ENCODE measurements at places on chromosomes 1 and 21. TPM values are rescaled to one million over a fixed set of nuclear protein-coding genes. Genes with fewer than 3 reads are reported as not detected.

The PLA2G2C gene
- polyA plus RNA-seq: 0.06 TPM

DNA sequence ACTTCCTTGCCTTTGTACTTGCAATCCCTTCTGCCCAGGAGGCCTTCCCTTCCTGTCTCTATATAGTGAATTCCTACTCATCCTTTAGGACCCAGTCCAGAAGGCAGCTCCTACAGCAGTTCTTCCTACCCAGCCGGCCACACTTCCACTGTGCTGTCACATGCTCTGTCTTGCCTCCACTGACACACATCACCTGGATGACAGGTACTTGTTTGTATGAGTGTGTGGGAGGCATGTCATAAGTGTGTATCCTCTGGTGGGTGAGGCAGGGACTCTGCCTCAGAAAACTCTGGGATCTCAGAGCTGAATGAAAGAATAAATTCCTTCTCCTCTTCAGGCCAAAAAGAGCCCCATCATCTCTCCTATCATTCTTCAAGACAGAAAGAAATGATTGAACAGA, 5.1 kb upstream of the OSCP1 start:
- DNase-seq: no peak

DNA sequence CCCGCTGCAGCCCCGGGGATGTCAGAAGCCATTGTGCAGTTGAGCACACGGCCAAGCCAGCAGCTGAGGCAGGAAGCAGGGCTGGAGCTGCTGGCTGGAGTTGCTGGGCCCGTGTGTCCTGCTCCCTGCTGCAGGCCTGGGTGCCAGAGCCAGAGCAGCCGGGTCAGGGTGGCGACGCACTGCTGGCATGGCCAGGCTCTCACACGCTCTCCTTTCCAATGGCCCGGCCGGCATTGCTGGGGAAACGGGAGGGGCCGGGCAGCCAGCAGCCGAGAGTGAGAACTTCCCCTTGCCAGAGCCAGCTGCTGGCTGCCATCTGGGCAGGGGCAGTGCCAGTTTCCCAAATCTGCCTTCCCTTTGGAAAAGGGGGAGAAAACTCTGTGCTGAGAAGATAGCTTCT, 82.4 kb upstream of the PROX1 start:
- DNase-seq: no peak

- no peak for DNase-seq
Observed at GRCh38 chr1:214332946-214333798, 52.2 kb downstream of the SMYD2 start.

DNA sequence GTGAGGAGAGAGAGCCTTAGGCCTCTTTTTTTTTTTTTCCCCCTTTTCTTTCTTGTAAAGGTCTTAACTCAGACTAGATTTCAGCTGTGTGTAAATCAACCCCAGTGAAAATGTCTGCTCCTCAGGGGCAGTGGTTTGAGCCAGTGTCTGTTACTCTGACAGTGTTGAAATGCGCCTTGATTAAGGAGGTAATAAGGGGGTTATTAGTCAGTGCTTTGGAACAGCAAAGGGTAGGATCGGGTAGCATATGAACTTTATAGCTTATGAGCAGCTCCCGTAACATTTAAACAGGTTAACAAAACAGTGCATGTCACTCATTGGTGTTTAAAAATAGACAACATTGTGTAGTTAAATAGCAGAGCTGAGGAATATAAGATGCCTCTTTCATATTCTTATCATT, 10.3 kb downstream of the UTP11 start:
- DNase-seq: no peak

- no peak for DNase-seq
Observed at GRCh38 chr21:20151741-20152140, 846.5 kb upstream of the NCAM2 start.

DNA sequence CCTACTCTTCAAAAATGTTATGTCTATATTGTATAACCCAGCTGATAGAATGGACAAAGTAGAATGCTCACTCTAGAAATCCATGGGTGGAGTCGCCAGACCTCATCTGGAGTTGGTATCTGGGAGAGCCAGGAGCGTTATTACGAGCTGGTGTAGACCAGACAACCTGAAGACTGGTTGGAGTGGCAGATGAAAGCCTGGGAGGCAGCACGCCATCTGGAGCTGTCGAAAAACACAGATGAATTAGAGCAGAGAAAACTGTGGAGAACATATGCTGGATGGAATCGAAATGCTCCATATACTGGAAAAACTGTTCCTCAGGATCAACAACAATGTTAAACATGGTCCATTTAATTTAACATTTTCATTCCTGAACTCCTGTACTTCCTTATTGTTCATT, 333.6 kb downstream of the KCTD3 start:
- no peak for DNase-seq

- DNase-seq: peak; percentile 24
Observed at GRCh38 chr1:108570128-108570527, 10.2 kb downstream of the EEIG2 start.

DNA sequence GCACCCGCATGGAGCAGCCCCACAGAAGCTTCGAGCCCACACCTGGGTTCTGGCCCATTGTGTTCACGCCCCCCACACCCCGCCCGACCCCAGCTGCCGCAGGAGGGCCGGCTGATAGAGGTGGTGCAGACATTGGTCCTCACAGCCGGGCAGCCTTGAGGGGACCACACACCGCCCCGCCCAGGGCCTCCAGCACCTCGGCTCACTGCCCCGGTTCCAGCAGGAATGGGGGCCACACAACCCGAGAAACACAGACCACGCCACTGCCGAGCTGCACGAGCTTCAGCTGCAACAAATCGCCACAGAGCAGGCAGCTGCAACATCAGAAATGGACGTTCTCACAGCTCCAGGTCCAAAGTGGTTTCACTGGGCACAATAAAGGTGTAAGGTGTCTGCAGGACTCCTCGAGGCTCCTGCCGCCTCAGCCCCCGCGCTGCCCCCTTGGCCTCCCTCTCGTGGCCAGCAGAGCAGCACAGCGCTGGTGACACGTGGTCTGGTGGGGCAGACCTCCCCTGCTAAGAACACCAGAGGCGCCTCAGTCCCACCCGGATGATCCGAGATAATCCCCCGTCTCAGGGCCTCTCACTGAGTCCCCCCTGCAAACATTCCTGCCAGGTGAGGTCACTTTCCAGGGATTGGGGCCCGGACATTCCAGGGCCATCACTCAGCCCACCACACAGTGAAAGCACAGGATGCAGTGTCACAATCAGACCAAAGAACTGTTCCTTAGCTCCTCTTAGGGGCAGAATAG, 62.3 kb upstream of the ADARB1 start:
- DNase-seq: peak; percentile 82

The TMEM61 gene
- polyA plus RNA-seq: 2.8 TPM

DNA sequence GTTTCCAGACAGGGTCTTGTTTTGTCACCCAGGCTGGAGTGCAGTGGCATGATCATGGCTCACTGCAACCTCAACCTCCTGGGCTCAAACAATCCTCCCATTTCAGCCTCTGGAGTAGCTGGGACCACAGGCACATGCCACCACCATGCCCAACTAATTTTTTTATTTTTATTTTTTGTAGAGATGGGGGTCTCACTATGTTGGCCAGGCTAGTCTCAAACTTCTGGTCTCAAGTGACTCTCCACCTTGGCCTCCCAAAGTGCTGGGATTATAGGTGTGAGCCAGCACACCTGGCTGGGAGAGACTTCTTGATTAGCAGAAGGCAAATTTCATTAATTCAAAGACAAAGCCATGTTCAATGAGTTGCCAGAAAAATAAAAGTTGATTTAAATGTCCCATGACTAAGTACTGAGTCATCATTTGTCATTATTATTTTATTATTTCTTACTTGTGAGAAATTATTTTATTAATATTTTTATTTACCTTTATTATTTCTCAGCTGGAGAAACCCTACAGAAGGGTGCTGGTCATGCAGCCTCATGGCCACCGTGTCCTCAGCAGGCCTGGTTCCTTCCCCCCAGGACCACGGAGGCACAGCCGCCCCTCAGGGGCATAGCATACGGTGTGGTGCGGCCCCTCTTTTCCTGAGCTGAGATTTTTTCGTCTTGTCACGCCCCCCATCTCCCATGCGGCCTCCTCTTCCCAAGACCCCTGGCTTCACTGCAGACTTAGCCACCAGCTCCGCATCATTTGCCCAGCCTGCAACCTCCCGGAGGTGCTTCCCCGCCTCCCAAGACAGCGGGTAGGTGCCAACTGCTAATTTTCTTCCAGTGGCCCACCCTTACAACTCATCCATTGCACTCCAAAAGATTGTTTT, 55.3 kb upstream of the SIM2 start:
- DNase-seq: no peak

The KIF17 gene
- 1.2 TPM for polyA plus RNA-seq

The RSBN1 gene
- polyA plus RNA-seq: 17.2 TPM

The LRRC38 gene
- polyA plus RNA-seq: 0.22 TPM

DNA sequence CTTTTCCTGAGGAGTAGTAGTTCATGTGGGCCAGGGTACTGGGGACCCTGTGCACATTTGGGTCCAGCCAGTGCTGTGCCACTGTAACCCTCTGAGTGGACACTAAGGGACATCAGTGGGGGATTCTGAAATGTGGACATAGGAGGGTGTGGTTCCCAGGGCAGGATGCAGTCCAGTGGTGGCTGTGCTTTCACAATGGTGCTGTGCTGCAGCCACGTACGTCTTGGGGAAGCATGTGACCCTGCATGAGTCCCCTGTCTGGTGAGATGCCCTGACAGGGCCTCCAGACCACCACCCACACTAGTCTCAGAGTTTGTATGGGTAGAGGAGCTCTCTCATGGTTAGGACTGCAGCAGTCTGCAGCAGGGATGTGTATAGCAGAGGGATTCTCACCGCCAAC, 37.8 kb upstream of the WNT2B start:
- no peak for DNase-seq

DNA sequence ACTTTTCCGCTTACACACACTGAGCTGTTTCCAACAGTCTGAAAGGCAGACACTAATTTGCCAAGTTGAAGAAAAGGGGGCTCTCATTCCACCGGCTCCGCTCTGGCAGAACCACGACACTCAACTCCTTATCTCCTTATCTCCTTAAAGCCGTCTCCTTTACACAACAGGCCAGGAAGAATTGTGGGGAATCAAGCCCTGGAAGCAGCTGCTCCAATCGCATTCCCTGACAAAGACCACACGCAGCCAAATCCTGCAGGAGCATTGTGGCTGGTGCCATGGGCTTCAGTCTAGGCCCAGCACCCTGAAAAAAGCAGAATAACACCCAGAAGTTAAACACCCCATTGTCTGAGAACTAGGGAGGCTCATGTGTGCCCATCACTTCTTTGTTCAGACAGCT, 24.1 kb downstream of the SUSD4 start:
- no peak for DNase-seq

- no peak for DNase-seq
Observed at GRCh38 chr1:92273039-92273438, 25.7 kb downstream of the GLMN start.

GRCh38 chr1:57327336-57327735, 96.5 kb downstream of the DAB1 start:
- DNase-seq: no peak

DNA sequence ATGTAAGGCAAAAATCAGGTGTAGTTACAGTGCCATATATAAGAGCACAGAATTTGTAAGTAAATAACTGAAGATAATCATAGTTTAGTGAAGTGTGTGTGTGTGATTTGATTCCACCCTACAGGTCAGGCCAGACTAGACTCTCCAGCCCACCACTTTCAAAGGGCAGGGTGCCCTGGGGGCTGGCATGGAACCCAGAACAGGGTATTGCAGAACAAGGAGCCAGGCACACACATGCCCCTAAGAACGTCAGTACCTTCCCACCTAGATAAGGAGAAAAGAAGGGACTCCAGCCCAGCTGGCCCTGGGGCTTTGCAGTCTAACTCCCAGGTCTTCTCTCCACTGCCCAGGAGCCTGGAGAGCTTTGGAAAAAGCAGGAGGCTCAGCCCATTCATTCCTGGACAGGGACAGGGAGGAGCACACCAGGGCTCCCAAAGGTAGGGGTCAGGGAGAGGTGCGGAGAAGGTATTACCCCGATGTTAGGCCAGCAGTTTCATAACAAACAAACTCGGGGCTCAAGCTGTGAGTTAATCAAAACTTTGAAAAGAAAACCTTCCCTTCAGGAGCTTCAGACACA, 149.7 kb upstream of the VANGL1 start:
- DNase-seq: no peak

GRCh38 chr1:204434116-204434755, 22.6 kb upstream of the PPP1R15B start:
- DNase-seq: no peak

The ITLN2 gene
- polyA plus RNA-seq: 1.9 TPM

- DNase-seq: no peak
Observed at GRCh38 chr1:205423814-205424399, 2.1 kb upstream of the LEMD1 start.

DNA sequence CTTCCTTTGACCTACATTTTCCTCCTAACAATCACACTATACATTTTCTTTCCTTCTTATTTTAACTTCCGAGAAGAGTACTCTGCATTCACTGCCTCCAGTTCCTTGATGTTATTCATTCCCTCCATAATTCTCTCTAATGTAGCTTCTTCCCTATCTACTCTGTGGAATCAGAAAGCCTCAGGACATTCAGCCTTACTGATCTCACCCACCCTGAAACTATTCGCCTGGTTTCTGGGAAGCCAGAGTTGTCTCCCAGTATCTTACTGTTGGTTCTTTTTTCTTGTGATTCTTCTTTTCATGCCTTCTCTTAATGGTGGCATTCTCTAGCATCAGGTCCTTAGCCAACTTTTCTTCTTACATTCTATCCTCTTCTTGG, 45.5 kb downstream of the WDR64 start:
- DNase-seq: no peak

- no peak for DNase-seq
Observed at GRCh38 chr21:45418301-45419071, 13.5 kb downstream of the COL18A1 start.

- peak; percentile 74 for DNase-seq
Observed at GRCh38 chr1:37878071-37878470, 18.7 kb upstream of the MTF1 start.

- no peak for DNase-seq
Observed at GRCh38 chr21:33251119-33251518, 15.0 kb upstream of the IL10RB start.

GRCh38 chr1:15345705-15346345, 63.9 kb upstream of the EFHD2 start:
- no peak for DNase-seq

GRCh38 chr1:34162852-34163766, 1.9 kb downstream of the CSMD2 start:
- DNase-seq: peak; percentile 29

DNA sequence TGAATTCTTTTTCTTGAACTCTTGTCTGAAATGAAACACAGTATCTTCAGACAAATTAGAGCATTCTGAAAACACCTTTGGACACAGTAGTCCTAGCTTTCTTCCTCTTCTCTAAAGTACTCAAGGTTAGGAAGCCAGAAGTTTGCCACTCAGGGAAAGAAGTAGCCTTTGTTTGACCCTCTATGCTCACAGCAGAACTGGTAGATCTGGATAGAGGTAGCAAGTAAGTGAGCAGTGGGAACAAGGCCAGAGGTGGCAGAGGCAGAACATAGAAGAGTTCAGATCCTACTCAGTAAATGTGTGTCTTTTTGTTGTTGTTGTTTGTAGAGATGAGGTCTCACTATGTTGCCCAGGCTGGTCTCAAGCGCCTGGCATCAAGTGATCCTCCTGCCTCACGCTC, 7.4 kb upstream of the PIGR start:
- no peak for DNase-seq

The PTAFR gene
- polyA plus RNA-seq: 2.7 TPM

- DNase-seq: no peak
Observed at GRCh38 chr1:36753451-36753850, 270.7 kb upstream of the CSF3R start.

The CLCA1 gene
- polyA plus RNA-seq: 2,132 TPM

- DNase-seq: no peak
Observed at GRCh38 chr1:173454966-173455524, 22.1 kb upstream of the PRDX6 start.
